Fibroblast of skin of left biceps (primary cell): ENCODE measurements at places on chromosomes 13 and 19.

GRCh38 chr19:18045307-18046050, 37.5 kb downstream of the ARRDC2 start:
- no peak for DNase-seq

DNA sequence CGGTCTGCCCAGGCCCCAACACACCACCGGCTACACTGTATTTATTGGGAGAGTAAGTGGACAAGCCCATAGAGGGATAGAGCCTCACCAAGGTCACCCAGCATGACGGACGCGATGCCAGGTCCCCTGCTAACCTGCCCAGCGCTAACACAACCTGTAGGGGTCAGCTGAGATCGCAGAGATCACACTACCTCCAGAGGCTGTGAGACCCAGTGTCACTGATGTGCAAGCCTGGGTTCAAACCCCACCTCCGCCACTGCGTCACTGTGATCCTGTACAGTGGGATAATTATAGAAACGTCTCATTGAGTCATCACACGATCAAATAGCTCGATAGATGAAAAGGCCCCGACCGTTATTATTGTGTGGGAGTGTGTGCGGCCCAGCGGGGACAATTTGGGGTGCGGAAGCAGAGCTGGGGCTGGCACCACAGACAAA, 10.6 kb upstream of the TLE2 start:
- DNase-seq, result no peak

GRCh38 chr19:4376028-4376670, 24.2 kb downstream of the SH3GL1 start:
- no peak for DNase-seq

DNA sequence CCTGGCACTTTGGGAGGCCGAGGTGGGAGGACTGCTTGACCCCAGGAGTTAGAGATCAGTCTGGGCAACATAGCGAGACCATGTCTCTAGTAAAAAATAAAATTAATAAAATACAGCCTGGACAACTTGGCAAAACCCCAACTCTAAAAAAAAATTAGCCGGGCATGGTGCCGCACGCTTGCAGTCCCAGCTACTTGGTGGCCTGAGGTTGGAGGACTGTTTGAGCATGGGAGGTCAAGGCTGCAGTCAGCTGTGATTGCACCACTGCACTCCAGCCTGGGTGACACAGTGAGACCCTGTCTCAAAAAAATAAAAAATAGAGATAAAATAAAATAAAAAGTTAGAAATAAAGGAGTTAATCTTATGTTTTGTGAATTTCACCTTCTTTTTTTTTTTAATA, 15.6 kb upstream of the SPC24 start:
- DNase-seq, result no peak

DNA sequence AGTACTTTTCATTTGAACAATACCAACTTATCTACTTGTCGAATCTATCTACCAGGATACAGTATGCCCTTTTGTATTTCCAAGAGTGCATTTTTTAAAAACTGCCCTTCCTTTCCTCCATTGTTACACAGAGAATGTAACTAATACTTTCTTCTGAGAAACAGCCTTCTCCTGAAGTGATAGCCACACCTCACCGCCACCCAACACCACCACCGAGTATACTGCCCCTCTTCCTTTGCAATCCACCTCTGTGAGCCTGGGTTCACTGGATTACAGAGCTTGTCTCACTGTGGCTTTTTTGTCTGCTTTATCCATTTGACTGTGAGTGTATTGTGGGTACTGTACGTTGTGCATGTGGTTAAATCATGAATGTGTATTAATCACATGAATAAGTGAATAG, 305.4 kb downstream of the KLF12 start:
- DNase-seq, result no peak

GRCh38 chr13:40470660-40471059, 195.8 kb downstream of the FOXO1 start:
- DNase-seq, result no peak

- no peak for DNase-seq
Observed at GRCh38 chr13:98291658-98292057, 114.6 kb upstream of the RNF113B start.

DNA sequence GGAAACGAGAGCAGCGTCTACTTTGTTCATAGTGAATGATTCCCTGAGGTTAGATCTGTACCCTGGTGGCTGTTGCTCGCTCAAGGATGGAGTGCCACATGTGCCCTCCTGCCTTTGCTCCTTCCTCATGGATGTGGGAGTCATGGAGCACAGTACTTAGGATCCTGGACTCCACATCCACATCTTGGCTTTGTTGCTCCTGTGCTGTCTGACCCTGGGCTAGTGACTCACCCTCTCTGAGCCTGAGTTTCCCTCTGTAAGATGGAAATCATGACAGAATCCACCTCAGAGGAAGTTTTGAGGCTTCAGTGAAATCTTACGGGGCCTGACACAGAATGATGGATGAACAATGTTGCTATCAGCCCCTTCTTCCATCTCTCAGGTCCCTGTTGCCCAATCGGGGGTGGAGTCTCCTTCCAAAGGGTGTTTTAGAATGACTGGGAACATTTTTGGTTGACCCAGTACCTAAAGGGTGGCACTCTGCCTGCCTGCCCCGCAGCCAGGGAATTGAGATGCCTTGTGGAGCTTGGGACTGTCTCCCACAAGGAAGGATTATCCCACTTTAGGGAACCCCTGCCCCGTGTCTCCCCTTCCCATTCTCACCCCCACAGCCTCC, 9.8 kb upstream of the TIMM50 start:
- DNase-seq, result no peak

GRCh38 chr13:31755803-31756212, 16.5 kb downstream of the RXFP2 start:
- no peak for DNase-seq

- peak; percentile 14 for DNase-seq
Observed at GRCh38 chr13:112657850-112658445, 31.9 kb upstream of the ATP11A start.

DNA sequence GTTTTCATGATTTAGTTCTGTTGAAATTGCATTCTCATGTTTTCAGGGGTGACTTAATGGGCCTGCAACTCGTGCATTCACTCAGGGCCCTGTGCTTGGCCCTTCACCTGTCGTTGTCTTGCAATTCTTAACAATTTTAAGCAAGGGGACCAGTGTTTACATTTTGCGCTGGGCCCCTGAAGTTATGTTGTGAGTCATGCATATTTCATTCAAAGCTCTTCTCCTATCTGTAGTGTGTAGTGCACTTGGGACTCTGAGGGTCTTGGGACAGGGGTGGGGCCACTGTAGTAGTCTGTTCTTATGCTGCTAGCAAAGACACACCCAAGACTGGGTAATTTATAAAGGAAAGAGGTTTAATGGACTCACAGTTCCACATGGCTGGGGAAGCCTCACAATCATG, 211.2 kb upstream of the RXFP2 start:
- DNase-seq, result no peak

- no peak for DNase-seq
Observed at GRCh38 chr13:110028838-110029621, 242.6 kb upstream of the IRS2 start.

DNA sequence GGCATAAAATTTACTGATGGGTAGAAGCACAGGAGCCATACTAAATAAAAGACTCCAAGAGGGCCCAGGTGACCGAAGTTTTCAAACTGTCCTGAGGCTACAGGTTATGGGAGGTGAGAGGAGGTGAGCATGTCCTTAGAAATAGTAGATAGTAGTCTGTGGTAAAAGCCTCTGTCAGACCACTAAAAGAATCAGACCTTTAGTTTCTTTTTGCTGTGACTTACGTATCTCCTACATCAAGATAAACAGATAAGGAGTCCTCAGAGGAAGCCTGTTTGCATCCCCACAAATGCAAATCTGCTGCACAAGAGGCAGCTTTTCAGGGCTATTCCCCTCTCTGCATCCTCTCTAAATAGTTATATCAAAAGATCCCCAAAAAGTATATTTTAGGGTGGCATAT, 711.6 kb upstream of the SLITRK6 start:
- no peak for DNase-seq
